ENCODE measurements at places on chromosomes 13 and 19.

DNA sequence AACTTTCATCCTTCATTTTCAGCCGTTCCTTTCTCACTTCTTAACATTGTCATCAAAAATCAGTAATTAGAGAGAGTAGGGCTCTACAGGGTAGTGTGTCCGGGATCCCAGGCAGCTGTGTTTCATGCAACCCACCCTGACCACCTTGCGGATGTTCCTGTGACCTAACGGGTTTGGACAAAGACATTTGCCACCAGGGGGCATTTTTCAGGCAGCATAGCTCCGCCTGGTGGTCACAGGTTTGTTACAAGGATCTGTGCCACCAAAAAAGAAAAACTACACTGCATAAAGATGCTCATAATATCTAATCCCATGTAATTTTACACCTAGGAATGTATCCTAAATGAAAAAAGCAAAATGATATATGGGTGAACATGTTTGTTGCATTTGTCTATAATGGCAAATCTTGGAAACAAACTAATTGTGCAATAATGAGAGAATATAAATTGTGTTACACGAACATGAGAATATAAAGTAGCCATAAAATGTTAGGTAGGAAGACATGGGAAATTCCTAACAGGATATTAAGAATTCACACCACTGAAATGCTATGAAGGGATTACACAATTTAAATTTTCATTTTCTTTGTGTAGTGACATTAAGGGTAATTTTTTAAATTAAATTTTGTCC lies 123.0 kb downstream of the SLC7A1 start:
- peak; percentile 88 for DNase-seq
- H3K36me3 ChIP-seq, result no peaks in the 10 kb centered on the region
- H3K27ac ChIP-seq, result no peak overlapping the region

- peak; percentile 77 for DNase-seq
- H3K36me3 ChIP-seq, result no peaks in the 10 kb centered on the region
- no peaks in the 10 kb centered on the region for H3K27me3 ChIP-seq
- peak overlapping the region; percentile 16 for H3K4me3 ChIP-seq
- no peak overlapping the region for H3K27ac ChIP-seq
Measured at GRCh38 chr13:59483501-59484145, 680.1 kb downstream of the DIAPH3 start.

- H3K36me3 ChIP-seq, result no peaks in the 10 kb centered on the region
- H3K27ac ChIP-seq, result no peak overlapping the region
- H3K27me3 ChIP-seq, result no peaks in the 10 kb centered on the region
- DNase-seq, result peak; percentile 98
- peak overlapping the region; percentile 70 for H3K4me3 ChIP-seq
- no peaks in the 10 kb centered on the region for H3K4me1 ChIP-seq
Measured at GRCh38 chr19:55156202-55157063, 1.1 kb downstream of the TNNI3 start.

DNA sequence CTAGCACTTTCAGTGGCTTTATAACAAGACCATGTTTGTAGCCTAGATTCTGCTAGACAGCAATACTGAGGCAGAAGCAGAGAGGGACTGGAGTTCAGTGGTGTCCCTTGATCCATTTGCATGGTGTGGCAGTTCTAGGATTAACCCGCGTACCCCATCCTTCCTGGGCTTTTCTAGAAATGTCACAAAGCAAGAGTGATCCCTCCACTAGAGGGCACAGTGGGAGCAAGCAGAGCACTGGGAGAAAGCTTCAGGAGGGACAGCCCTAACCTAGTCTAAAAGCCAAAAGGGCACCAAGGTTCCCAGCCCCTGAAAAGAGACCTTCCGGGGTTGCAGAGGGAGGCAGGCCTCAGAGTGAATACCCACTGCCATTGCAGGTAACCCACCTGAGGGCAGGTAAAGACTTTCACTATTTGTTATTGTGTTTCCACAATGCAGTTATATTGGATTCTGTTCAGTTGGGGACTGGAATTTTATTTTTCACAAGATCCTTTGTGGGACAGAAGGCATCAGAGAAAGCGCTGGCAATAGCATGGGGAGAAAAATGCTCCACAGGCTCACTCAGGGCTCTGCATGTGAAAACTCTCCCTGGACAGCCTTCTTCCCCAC lies 170.6 kb downstream of the FLT1 start:
- no peak overlapping the region for H3K27ac ChIP-seq
- DNase-seq, result peak; percentile 91
- no peaks in the 10 kb centered on the region for H3K27me3 ChIP-seq
- H3K4me1 ChIP-seq, result peaks cover 18% of the 10 kb centered on the region

- no peaks in the 10 kb centered on the region for H3K27me3 ChIP-seq
- no peak overlapping the region for H3K27ac ChIP-seq
- no peaks in the 10 kb centered on the region for H3K4me1 ChIP-seq
- peak; percentile 58 for DNase-seq
- no peaks in the 10 kb centered on the region for H3K36me3 ChIP-seq
Measured at GRCh38 chr19:29290853-29291252, 77.9 kb upstream of the UQCRFS1 start.

- H3K4me3 ChIP-seq, result no peak overlapping the region
- H3K27me3 ChIP-seq, result no peaks in the 10 kb centered on the region
- H3K36me3 ChIP-seq, result no peaks in the 10 kb centered on the region
- DNase-seq, result no peak
Measured at GRCh38 chr13:50168786-50169185, 153.5 kb downstream of the KCNRG start.

- H3K4me1 ChIP-seq, result no peaks in the 10 kb centered on the region
- peaks cover 20% of the 10 kb centered on the region for H3K27me3 ChIP-seq
- peak overlapping the region; percentile 77 for H3K4me3 ChIP-seq
Measured at GRCh38 chr19:18233224-18233825, 7.1 kb upstream of the PDE4C start.
